ENCODE measurements at places on chromosomes 7 and 10.

DNA sequence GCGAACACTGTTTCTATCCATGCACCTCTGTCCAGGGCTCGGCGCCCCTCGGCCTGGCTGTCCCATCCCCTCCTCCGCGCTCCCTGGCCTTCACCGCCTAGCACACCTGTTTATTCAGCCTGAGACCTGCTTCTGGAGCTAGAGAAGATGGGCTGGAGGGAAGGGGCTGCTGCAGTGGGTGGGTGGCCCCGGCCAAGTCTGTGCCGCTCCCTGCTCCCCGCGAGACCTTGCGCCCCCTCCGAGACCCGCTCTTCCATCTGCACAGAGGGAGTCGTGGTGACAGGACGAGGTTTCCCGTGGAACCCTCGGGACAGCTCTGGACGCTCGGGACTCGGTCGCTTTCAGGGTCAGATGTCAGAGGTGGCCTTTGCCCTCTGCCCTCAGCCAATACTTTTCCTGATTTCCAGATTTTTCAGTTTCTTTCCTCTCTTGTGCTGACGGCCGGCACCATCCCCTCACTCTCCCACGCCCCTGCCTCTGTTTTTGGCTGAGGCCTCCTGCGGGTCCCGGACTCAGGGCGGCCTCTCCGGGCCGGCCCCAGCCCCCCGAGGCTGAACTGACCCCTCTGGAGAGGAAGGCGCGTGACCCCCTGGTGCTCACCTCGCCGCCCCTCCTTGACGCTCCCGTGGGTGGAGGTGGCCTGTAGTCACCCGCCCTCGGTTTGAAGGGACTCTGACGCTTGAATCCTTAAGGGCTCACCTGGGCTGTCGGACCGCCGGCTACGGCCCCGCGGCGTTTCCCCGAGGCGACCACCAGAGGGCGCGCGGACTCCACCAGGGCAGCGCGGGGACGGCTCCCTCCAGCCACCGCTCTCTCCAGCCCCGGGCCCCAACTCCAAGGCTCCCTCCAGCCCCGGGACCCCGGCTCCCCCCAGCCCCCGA lies 15.6 kb downstream of the SHH start:
- peak; percentile 59 for DNase-seq

- DNase-seq, result peak; percentile 44
Observed at GRCh38 chr7:104986628-104987259, 27.3 kb upstream of the KMT2E start.

- peak; percentile 78 for DNase-seq
Observed at GRCh38 chr7:152313831-152314604, 121.8 kb downstream of the KMT2C start.

DNA sequence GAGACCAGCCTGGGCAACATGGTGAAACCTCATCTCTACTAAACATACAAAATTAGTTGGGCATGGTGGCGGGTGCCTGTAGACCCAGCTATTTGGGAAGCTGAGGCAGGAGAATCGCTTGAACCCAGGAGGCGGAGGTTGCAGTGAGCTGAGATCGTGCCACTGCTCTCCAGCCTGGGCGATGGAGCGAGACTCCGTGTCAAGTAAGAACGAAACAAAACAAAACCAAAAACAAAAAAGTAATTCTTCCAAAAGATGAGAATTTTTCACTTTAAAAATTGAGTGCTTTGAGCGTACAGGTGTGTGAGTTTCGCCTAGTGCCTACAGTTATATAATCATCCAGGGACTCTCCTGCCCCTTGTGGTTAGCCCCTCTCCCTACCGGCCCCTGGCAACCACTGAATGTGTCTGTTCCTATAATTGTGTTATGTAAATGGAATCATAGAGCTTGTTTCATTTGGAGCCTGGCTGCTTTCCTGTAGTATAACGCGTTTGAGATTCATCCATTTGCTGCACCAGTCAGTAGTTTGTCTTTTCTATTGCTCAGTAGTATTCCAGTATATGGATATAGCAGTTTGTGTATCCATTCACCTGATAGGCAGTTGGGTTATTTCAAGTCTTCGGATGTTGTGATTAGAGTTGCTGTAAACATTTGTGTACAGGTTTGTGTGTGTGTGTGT lies 80.0 kb downstream of the RBM33 start:
- DNase-seq, result peak; percentile 80

DNA sequence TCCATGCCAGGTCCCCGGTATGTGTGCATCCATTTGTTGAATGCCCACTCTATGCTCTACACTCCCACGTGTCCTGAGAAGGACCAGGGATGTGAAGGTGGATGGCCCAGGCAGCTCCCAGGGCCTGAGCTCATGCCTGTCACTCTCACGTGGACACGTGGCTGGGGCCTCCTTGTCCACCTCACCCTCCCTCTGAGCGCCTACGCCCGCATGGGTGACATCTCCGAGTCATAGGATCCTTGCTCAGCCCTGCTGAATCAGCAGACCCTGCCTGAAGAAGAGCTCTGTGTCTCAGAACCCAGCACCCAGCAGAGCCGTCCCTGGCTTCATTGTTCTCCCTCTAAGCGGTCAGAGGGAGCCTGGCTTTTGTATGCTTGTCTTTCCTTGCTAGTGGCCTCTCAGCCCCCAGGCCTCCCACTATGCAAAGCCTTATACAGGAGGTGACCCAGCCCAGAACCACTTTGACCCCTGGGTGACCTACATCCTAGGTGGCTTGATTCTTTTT lies 107.9 kb upstream of the PPIF start:
- DNase-seq, result no peak

DNA sequence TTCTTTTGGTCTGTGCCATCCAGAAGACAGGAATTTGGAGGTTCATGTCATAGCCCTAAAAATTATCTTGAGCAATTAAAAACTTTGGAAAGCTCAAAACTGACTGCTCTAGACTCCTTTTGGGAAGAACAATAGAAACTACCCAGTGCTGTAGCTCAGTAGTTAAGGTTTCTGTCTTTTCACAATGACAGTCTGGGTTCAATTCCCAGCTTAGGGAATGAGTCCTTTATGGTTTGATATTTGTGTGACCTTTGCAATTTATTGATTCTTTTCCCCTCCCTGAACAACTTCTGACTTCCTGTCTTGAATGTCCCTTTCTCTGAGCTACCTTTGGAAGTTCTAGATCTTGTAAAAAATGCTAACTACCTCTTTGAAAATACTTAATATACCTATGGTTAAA lies 603.3 kb upstream of the IGFBP3 start:
- DNase-seq, result no peak

- DNase-seq, result no peak
Observed at GRCh38 chr7:55794527-55794926, 68.0 kb downstream of the SEPTIN14 start.

GRCh38 chr7:55179931-55180682 lies 161.3 kb downstream of the EGFR start:
- no peak for DNase-seq

- DNase-seq, result no peak
Observed at GRCh38 chr7:12119620-12120303, 91.3 kb upstream of the TMEM106B start.

DNA sequence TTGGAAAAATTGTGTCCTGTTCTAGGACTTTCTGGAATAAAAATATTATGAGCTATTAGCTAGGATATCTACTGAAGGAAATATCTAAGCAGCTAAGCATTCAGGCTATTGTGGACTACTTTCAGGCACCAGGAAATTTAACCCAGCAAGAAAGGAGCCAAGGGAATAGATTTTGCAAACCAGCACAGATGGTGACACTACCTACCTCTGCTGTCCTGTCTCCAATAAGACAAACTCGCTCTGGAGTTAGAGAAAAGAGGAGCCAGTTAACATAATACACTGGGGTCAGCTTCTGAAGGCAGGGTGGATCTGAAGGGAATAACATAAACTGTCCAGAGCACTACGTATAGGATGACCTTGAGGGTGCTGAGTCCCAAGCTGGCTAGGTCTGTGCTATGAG lies 223.7 kb upstream of the PRSS58 start:
- peak; percentile 29 for DNase-seq

DNA sequence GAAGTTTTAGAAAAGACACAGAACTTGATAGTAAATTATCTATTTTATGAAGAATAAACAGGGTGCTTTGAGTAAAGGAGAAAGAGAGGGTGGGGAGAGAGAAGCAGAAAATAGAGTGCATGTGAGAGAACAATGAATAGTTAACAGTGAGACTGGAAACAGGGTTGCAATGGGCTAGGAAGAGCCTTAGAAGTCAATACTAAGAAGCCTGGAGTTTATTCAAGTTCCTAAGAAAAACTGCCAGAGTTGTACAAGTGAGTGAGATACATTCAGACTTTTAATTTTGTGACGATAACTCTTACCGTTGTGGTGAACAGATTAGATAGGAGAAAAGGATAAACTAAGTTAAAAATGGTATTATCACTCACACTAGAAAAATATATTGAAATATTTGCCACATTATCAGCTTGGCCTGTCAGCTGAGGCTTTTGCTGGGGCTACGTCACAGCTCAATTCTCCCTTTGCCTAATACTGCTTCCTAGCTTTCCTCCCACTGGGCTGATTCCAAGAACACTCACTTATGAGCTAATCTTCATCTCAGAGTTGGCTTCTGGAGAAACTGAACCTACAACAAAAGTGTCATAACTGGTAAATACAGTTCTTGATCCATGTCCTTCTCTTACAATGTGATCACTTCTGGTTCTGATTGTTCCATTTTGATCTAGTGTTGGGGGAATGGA lies 92.7 kb downstream of the SEMA3D start:
- no peak for DNase-seq

- DNase-seq, result no peak
Observed at GRCh38 chr10:104502907-104503306, 138.2 kb upstream of the SORCS3 start.

GRCh38 chr7:45072131-45073030 lies 16.4 kb downstream of the NACAD start:
- DNase-seq, result no peak

DNA sequence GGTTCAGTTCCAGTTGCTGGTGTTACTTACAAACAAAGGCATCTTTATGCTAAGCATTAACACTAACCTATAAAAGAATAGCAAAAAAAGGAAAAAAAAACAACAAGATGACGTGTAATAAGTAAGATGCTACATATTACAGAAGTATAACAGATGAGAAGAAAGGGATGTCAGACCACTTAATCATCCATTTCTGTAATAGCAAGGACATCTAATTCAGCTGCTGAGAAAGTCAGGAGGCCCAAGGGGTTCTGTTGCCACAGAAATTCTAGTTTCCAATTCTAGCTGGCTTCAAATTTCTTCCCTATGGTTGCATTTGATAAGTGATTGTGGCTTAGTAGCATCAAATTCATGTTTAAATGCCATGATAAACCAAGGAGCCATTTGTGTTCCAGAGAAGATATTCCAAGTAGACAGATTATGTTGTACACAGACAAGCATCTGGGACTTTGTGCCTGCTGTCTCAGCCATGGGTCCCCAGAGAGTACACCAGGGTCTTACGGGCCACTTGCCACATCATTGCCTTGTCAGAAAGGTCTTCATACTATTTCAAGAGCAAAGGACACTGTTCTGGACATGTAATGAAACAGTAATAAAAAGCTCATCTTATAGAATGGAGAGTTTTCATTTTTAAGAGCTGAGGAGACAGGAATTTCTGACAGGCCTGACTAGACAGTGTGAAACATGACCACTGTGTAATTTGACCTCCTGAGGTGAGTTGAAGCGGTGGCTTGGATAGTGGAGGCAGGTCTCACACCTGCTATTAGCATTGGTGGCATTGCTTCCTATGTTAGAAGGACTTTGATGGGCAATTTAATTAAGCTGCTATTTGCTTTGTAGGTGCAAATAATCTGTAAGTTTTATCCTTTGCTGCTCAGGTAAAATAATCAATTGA lies 4.2 kb upstream of the ASB4 start:
- no peak for DNase-seq

DNA sequence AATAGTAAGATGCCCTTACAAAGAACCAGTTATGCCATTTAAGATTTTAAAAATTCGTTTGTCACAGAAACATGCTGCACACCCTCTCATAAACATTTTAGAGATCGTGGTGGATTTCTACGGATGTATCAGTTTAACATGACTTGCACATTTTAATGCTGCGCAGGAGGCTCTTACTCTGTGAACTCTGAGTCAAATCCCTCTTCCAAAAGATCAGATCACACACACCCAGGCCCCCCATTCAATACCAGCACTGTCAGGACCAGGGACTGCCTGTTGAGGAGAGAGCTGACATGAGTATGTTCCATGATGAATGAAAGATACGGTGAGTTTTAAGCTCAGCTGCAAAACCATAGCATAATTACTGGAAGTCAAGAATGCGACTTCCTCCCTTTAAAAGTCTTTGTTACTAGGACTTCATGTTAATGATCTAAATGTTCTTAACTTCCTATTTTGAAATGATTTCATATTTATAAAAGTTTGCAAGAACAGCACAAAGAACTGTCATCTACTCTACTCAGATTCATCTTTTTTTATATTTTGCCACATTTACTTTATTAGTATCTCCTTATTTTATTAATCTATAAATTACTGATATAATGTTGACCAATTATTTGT lies 500.2 kb downstream of the GLRX3 start:
- DNase-seq, result no peak

DNA sequence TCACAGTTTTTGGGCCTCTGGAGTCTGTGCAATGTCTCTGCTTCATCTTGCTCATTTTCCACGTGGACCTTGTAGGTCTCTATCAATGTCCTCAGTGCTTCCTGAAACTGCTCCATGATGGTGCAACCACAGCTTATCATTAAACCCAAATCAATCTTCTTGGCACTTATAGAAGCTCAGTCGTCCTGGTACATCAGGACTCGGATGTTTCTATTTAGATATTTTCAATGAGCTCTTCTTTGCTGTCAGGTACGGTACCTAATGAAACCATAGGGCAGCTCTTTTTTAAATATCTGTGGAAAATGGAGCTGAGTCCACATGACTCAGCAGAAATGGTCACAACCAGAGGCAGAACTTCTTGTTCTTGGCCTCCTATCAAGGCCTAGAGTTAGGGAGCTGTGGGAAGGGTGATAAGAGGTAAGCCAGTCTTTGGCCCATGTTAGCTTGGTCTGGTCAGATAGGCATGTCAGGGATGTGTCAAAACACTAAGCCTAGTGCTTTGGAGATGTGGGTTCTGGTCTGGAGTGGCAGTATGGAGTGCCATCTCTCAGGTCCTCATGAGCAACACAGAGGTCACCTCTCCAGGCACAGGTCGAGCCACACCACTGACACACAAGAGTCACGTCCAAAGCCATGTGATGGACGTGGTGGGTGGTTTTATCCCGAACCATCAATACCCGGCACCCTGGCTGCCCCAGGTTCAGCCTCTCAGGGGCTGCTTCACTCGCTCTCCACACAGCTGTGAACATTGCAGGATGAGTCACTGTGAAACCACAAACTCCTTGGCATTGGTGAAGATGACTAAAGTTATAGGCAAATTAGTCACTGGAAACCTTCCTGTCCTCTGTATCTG lies 87.0 kb downstream of the TBXAS1 start:
- DNase-seq, result peak; percentile 59

GRCh38 chr10:97229322-97230015 lies 43.7 kb upstream of the SLIT1 start:
- no peak for DNase-seq
